ENCODE measurements at places on chromosomes 16 and 17.

DNA sequence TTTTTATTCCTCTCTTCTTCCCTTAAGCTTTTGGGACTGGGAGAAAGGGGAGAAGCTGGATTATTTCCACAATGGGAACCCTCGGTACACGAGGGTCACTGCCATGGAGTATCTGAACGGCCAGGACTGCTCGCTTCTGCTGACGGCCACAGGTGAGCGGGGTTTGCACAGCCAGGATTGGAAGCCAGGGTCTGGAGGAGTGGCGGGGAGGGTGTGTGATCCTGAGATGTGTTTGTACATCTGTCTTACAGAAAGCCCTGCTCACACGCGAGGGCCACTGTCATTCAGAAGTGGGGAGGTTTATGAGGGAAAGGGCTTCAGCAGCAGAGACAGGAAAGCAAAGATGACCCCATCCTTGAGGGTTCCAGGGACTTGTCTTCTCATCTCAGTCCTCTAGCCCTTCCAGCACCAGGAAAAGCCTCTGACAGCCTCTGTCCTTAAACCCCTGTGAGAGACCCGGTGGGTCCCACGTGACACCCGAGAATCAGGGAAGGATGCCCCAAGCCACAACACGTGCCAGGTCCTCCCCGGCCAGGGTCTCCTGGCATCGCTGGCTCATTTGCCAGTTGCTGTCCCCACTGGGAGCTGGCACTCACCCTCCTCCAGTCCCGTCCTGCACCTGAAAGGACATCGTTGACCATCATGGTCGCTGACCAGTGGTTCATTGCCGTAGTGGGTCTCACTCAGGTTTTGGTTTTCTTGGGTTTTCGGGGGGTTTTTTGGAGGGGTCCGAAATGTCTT, 44.3 kb upstream of the CHMP6 start:
- DNase-seq: no peak

GRCh38 chr17:2945299-2945698, 118.1 kb downstream of the OR1D5 start:
- DNase-seq: no peak

DNA sequence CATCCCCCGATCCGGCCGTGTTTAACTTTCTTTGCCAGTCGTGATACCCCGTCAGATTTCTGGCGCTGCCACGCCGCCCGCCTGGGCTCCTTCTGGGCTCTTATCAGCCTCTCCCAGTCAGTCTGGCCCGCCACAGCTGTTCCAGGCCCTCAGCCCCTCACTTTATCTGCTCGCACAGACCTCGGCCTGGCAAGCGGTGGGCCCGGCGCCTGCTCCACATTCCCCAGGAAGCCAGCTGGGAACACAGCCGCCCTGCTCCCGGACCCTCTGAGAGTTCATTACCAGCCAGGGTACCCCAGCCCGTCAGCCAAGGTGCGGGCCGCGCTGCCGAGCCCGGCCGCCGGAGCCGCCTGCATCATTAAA, 157.5 kb downstream of the ZNF423 start:
- no peak for DNase-seq

- no peak for DNase-seq
These were observed 29.8 kb upstream of the ABCC11 start for GRCh38 chr16:48277158-48277557.

DNA sequence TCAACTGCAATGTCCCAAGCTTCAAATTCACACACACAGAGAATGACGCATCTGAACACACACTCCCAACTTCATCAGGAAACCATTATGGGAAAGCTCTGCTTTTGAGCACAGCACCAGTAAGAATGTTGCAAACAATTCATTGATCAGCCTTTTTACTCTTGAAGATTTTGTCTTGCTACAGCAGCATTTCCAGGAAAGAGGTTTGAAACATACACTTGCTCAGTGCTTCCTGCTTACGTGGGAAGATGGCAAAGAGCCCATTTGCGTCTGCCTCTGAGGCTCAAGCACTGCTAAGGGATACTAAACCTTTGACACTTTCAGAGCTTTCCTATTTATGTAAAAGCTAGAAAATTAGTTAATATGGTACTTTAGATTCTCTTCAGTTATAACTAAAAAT, 77.2 kb upstream of the MON1B start:
- DNase-seq: no peak

- no peak for DNase-seq
These were observed 5.0 kb downstream of the SYT17 start for GRCh38 chr16:19173059-19173458.

All from globus pallidus (tissue), 1 donor.